ENCODE measurements at places on chromosomes 1 and 21.

- DNase-seq: peak; percentile 58
These were observed 91.9 kb upstream of the SSX2IP start for GRCh38 chr1:84781946-84782771.

DNA sequence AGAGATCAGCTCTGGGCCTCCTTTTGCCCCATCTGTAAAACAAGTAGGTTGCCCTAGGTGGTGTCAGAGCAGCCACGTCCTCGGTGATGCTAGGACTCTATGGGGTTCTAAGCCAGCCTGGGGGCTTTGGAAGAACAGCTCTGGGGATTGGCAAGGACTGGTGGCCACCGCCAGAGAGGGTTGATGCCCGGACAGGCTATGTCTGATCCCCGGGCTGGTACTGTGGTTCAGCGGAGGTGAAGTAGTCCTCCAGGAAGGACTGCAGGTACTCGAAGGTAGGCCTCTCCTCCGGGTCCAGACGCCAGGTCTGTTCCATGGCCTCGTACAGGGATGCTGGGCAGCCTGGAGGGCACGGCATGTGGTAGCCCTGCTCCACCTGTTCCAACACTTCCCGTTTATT is 8.8 kb upstream of the AHDC1 start:
- DNase-seq: no peak

- no peak for DNase-seq
These were observed 60.7 kb downstream of the MORN1 start for GRCh38 chr1:2330519-2331199.

- no peak for DNase-seq
These were observed 19.0 kb upstream of the MPC2 start for GRCh38 chr1:167955915-167956314.

Measured in stimulated activated CD8-positive, alpha-beta memory T cell treated with anti-CD3 and anti-CD28 coated beads, Interleukin-7, amount 100 ng/mL, for 48 hours (primary cell).